ENCODE measurements at places on chromosomes 7 and 10. TPM values are rescaled to one million over a fixed set of nuclear protein-coding genes. Genes with fewer than 3 reads are reported as not detected.

Gene CRTAC1
- total RNA-seq: 17.5 TPM

Gene ALDH18A1
- total RNA-seq: 21.6 TPM

Gene PRF1
- 4.7 TPM for total RNA-seq

Gene LIPF
- total RNA-seq: not detected

Gene TET1
- total RNA-seq: 11.1 TPM

Gene TUBAL3
- 0.21 TPM for total RNA-seq

Gene ANXA11
- total RNA-seq: 99.8 TPM

Gene WEE2
- total RNA-seq: not detected

Gene RGR
- 0.42 TPM for total RNA-seq

Gene CYP2C18
- not detected for total RNA-seq

Gene CALHM1
- not detected for total RNA-seq

Gene SMKR1
- total RNA-seq: not detected

- no peak overlapping the region for H3K4me3 ChIP-seq
- H3K36me3 ChIP-seq: no peaks in the 10 kb centered on the region
- no peaks in the 10 kb centered on the region for H3K27me3 ChIP-seq
These were observed 91.2 kb upstream of the SEM1 start for GRCh38 chr7:96800824-96801223.

DNA sequence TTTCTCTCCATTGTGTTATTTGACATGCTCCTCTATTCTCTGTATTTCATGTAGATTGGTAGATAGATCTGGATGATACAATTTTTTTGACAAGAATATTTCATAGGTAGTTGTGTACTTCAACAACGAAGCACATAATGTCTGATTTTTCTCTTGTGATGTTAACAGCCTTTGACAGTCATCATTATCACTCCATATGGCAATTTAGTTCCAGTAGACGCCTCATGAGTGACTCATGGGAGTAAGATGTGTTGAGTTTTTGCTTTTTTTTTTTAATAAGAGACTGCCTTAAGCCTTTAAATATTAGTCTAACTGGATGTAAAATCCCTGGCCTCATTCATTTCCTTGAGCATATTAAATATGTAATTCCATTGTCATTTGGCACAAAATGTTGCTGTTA is 123.5 kb upstream of the ZNF32 start:
- no peaks in the 10 kb centered on the region for H3K4me1 ChIP-seq
- DNase-seq: no peak
- H3K4me3 ChIP-seq: no peak overlapping the region
- no peak overlapping the region for H3K27ac ChIP-seq
- H3K36me3 ChIP-seq: no peaks in the 10 kb centered on the region

GRCh38 chr10:79491143-79491835 is 21.0 kb upstream of the EIF5AL1 start:
- H3K4me1 ChIP-seq: peaks cover 10% of the 10 kb centered on the region
- no peak for DNase-seq
- no peaks in the 10 kb centered on the region for H3K27me3 ChIP-seq
- no peak overlapping the region for H3K27ac ChIP-seq
- no peaks in the 10 kb centered on the region for H3K36me3 ChIP-seq

DNA sequence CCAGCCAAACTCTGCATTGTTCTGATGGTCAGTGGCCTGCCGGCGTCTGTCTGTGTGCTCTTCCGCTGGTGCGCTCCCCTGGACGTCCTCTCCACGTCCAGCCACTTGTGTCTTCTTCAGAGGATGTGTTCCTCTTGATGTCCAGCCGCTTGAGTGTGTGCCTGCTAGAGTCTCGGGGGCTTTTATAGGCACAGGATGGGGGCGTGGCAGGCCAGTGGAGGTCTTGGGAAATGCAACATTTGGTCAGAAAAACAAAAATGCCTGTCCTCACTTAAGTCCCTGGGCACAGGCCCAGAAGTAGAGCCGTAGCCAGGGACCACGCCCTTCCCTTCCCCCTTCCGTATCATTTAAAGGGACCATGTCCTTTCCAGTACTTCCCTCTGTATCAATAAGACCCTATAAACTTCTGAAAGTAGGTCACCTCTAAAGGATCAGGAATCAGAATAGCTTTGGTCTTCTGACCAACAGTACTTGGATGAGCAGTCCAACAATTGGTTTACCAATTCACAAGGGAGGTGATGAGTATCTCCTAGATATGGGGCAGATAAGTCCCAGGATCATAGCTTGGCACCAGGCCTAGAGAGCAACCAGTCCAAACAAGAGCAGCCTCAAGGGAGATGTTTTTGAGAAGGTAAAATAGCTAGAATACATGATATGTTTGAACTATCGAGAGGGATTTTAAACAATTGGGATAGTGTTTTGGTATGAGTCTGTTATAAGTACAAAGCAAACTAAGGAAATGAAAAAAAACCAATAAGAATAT is 32.2 kb upstream of the PNLIPRP3 start:
- DNase-seq: no peak
- no peaks in the 10 kb centered on the region for H3K36me3 ChIP-seq
- no peak overlapping the region for H3K4me3 ChIP-seq
- H3K27ac ChIP-seq: no peak overlapping the region

DNA sequence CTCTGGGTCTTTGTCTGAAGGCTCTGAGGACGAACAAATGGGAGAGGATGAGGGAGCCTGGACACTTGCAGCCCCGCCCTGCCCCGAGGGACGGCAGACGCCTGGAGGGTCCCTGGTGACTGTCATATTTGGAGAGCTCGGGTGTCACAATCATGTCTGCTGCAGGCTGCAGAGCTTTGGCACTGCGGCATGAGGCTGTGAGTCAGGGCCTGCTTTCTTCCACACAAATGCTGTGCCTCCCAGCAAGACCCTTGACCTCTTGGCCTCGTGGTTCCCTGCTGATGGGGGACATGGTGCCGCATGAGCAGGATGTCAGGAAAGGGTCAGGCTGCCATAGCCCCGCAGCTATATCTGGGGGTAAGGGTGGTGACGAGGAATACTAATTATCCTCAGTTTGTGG is 64.9 kb upstream of the PPIF start:
- H3K36me3 ChIP-seq: peaks cover 8% of the 10 kb centered on the region
- no peaks in the 10 kb centered on the region for H3K4me1 ChIP-seq
- H3K4me3 ChIP-seq: no peak overlapping the region
- no peaks in the 10 kb centered on the region for H3K27me3 ChIP-seq
- DNase-seq: no peak

GRCh38 chr7:79823246-79823951 is 311.2 kb upstream of the GNAI1 start:
- no peak overlapping the region for H3K4me3 ChIP-seq
- no peak overlapping the region for H3K27ac ChIP-seq
- H3K36me3 ChIP-seq: no peaks in the 10 kb centered on the region
- no peaks in the 10 kb centered on the region for H3K4me1 ChIP-seq

GRCh38 chr7:22144950-22145349 is 199.3 kb upstream of the CDCA7L start:
- no peak overlapping the region for H3K27ac ChIP-seq
- H3K27me3 ChIP-seq: no peaks in the 10 kb centered on the region
- no peaks in the 10 kb centered on the region for H3K4me1 ChIP-seq

DNA sequence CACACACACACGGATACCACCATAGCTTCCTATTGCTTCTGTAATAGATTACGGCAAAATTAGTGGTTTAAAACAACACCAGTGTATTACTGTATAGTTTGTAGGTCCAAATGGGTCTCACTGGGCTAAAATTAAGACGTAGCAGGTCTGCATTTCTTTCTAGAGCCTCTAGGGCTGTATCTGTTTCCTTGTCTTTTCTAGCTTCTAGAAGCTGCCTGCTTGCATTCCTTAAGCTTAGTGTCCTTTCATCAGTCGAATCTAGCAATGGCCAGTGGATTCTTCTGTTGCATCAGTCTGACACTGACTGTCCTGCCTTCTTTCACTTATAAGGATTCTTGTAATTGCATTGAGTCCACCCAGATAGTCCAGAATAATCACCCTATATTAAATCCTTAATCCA is 882.3 kb downstream of the PCDH15 start:
- H3K4me1 ChIP-seq: no peaks in the 10 kb centered on the region
- H3K27me3 ChIP-seq: no peaks in the 10 kb centered on the region
- H3K27ac ChIP-seq: no peak overlapping the region
- H3K36me3 ChIP-seq: no peaks in the 10 kb centered on the region

DNA sequence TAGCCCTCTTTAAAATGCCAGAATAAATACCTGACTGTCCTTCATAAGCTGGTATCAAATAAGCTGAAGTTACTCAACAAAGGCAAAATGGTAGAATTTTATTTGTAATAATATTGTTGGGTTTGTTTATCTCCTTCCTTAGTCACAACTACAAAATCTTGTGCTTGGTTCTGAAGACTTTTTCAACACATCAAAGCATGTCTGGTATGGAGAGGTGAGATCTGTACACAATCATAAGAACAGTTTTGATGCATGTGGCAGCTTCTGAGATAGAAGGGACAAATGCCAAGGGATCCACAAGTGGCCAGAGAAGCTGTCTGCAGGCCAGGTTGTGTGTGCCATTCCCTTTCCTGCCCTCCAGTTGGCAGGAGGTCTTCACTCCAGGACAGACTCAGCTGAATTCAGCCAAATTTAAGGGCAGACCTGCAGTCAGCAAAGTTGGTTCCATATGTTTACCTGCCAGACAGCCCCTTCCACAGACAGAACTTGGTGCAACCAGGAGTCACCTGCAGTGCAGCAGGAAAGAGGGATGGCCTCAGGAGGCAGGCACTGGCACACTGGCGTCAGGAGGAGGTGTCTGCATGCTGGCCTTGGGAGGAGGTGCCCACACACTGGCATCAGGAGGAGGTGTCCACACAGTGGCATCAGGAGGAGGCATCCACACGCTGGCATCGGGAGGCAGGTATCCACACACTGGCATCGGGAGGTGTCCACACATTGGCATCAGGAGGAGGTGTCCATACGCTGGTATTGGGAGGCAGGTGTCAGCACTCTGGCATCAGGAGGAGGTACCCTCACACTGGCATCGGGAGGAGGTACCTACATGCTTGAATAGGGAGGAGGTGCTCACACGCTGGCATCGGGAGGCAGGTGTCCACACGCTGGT is 93.1 kb upstream of the IKZF1 start:
- no peaks in the 10 kb centered on the region for H3K4me1 ChIP-seq
- no peak for DNase-seq
- H3K27me3 ChIP-seq: no peaks in the 10 kb centered on the region
- H3K36me3 ChIP-seq: no peaks in the 10 kb centered on the region
- no peak overlapping the region for H3K4me3 ChIP-seq

DNA sequence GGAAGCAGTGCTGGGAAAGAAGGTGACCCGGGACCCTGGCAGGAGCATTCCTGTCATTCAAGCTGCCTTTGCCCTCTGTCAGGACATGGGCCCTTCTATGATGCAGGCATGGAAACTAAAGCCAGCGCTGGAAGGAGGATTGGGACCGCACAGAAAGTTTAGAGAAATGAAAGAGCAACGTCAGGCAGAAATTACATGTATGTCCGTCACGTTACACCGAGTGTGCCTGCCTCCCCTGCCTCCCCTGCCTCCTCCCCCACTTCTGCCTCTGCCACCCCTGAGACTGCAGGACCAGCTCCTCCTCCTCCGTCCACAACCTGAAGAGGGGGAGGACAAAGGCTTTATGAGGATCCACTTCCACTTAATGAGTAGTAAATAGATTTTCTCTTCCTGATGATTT is 13.9 kb upstream of the PWWP2B start:
- no peak overlapping the region for H3K4me3 ChIP-seq
- no peaks in the 10 kb centered on the region for H3K36me3 ChIP-seq
- DNase-seq: no peak
- H3K27me3 ChIP-seq: no peaks in the 10 kb centered on the region
- peaks cover 6% of the 10 kb centered on the region for H3K4me1 ChIP-seq

DNA sequence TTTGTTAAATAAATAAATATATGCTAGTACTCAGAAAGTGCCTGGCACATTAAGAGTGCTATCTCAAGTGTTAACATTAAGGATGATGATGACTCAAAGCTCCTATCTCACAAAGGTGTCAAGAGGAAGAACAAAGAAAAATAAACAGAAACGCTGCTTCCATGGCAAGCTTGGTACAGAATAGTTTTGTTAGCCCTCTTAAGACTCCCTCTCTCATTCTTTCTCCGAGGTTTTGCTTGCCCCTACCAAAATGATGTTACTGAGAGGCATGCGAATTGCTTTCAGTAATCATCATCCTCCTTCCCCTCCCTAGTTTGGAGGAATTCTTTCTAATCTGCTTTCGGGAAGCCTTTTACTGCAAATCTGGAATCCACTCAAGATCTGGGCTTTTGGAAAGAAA is 96.7 kb downstream of the SORCS1 start:
- no peaks in the 10 kb centered on the region for H3K27me3 ChIP-seq
- DNase-seq: no peak
- no peak overlapping the region for H3K4me3 ChIP-seq

- H3K4me3 ChIP-seq: no peak overlapping the region
- H3K4me1 ChIP-seq: no peaks in the 10 kb centered on the region
- H3K27me3 ChIP-seq: no peaks in the 10 kb centered on the region
- no peak for DNase-seq
- peak overlapping the region; percentile 7 for H3K27ac ChIP-seq
These were observed 41.1 kb downstream of the ZC3HC1 start for GRCh38 chr7:130009848-130010688.

GRCh38 chr7:135466442-135467206 is 43.3 kb downstream of the CNOT4 start:
- H3K27me3 ChIP-seq: no peaks in the 10 kb centered on the region
- no peak for DNase-seq
- H3K4me3 ChIP-seq: no peak overlapping the region
- H3K4me1 ChIP-seq: no peaks in the 10 kb centered on the region
- no peaks in the 10 kb centered on the region for H3K36me3 ChIP-seq

All from tibial nerve (tissue), 4 donors.